ENCODE measurements at places on chromosomes 3 and 15.

DNA sequence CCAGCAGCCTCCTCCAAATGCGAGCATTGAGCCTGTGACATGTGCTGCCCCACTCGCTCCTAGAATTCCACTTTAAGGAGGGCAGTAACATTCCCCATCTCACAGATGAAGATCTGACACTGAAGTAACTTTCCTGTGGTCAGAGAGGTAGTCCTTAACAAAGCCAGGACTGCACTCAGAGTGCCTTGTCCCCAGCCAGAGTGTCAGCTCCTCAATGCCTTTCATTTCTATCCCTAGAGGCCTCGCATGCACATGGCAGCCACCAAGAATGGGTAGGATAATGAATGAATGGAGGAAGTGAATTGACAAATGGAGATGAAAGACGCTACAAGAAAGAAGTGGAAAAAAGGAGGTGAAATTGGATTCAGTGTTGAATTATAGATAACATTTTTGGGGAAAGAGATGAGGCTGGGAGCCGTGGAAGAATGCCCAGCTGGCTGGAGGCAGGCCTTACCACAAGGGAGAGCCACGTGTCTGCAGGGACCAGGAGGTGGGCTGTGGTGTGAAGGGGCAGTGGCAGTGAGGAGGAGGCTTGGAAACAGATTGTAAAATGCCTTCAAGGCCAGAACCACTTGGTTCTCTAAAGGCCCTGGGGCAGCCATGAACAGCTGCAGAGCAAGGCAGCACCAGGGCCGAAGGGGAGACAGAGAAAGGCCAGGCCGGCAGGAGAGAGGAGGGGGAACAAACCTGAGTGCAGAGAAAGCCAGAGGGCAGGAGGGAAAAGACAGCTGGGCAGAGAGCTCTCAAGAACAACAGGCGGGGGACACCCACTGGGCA lies 10.4 kb downstream of the CFAP92 start:
- no peak for DNase-seq

DNA sequence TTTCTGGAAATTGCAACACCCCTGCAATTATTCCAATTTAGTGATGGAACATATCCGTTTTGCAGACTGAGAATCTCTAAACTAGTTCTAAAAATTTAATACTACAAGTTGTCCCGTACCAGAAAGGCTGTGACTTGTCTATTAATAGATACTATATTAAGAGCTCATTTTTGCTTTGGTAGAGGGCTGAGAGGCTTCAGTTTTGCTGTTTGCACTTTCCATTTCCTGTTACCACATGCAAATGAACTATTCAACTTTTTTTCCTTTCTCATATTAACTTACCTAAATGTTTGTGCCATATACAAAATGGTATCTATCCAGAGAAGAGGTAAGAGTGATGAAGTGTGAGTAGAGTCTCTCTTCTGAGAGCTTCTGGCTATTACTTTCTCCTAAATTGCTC lies 101.5 kb upstream of the CRBN start:
- no peak for DNase-seq

- DNase-seq = no peak
Measured at GRCh38 chr3:5058471-5058951, 63.6 kb upstream of the ARL8B start.

DNA sequence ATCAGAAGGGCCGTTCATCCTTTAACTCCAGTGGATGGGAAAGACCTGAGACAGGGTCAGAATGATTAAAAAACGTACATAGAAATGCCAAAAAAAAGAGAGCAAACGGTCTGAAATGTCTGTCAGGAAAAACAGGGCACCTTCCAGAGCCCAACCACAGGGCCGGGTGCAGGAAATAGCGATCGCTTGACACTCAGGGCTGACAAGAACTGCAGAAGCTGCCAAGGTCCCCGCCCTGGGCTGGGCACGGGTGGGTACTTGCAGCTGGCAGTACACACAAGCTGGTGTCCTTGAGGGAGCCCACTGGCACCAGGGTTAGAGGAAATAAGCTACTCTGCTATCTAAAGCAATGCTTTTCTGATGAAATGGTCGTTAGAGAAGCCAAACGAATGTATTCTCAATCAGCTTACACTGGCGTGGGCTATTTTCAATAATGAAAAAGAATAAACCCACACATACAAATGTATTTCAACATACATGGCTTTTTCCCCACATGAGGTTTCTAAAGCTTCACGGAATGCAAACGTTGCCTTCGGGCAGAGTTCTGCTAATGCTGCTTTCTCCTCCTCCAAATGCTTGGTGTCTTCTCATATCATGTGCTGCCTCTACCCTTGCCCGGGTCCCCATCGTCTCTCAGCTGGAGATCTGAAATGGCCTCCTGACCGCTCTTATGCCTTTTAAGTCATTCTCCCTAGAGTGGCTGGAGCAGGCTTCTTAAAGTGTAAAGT lies 15.6 kb downstream of the FRMD4B start:
- DNase-seq = peak; percentile 18

DNA sequence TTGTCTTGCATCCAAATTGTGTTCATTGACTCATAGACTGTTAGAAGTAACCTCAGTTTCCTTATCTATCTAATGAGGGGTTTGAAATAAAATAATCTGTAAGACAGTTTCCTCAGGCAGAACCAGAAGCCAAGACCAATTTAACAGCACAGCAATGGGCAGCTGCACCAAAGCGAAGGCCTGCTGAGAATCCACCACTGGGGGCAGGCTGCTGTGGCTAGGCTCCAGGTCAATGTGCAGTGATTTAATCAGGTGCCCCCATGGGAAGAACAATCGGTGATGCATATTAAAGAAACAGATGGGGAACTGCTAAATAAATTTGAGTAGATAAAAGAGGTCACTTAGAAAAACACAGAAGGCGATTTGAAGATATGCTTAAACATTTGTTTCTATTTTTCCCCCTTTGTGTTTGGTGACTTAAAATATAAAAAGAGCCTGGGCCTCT lies 28.0 kb upstream of the TMOD3 start:
- DNase-seq = no peak

DNA sequence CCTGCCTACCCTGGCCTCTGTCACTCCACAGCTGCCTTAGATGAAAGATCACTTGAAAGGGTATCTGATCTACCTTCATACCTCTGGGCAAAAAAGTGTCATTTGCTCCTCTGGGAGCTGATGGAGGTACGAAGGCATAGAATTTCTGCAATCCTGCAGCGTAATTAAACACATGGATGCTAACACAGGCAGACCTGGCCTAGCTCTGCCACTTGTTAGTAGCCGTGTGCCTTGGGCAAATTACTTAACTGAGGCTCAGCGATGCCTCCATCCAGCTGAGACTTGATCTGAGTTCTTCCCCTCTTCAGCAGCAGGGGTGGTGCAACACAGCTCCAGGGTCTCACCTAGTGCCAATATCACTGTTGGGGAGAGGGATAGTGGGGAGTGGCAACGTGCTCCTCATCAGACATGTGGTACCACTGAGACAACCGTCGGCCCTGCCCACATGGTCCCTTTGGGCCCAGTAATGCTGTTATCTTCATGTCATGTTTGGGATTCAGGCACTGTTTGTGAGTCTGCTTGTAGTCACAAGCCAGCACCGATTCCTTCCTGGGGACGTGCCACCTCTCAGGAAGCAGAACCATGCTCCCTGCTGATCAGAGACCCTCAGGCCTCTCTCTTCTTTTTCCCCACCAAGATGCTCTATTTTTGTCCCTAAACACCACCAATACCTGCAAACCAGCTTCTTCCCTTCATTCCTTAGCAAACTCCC lies 34.1 kb upstream of the PIAS1 start:
- DNase-seq = no peak

GRCh38 chr3:42680806-42681205 lies 4.5 kb upstream of the KLHL40 start:
- DNase-seq = no peak

GRCh38 chr3:153889905-153890334 lies 231.3 kb upstream of the ARHGEF26 start:
- DNase-seq = no peak

DNA sequence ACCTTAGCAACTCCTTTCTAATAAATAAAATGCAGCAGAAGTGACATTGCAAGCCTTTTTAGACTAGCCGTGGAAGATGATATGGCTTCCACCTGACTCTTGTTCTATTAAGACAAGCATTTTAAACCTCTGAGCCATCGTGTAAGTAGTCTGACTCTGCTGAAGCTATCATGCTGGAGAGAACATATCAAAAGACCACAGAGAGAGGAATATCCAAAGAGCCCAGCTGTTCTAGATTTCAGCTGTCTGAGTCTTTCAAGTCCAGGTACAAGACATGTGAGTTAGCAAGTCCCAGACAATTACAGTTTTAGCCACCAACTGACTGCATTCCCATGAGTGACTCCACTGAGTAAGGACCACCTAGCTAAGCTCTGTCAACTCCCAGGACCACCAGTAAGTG lies 517.0 kb upstream of the NAALADL2 start:
- no peak for DNase-seq

- no peak for DNase-seq
Measured at GRCh38 chr3:64667887-64668581, 19.8 kb downstream of the ADAMTS9 start.

GRCh38 chr15:52788099-52788986 lies 1.8 kb downstream of the ONECUT1 start:
- DNase-seq = no peak

- DNase-seq = no peak
Measured at GRCh38 chr3:194482196-194482593, 4.6 kb downstream of the ATP13A3 start.

GRCh38 chr3:119388577-119388976 lies 74.8 kb downstream of the TMEM39A start:
- no peak for DNase-seq

GRCh38 chr3:39413691-39414420 lies 7.3 kb downstream of the RPSA start:
- DNase-seq = no peak

DNA sequence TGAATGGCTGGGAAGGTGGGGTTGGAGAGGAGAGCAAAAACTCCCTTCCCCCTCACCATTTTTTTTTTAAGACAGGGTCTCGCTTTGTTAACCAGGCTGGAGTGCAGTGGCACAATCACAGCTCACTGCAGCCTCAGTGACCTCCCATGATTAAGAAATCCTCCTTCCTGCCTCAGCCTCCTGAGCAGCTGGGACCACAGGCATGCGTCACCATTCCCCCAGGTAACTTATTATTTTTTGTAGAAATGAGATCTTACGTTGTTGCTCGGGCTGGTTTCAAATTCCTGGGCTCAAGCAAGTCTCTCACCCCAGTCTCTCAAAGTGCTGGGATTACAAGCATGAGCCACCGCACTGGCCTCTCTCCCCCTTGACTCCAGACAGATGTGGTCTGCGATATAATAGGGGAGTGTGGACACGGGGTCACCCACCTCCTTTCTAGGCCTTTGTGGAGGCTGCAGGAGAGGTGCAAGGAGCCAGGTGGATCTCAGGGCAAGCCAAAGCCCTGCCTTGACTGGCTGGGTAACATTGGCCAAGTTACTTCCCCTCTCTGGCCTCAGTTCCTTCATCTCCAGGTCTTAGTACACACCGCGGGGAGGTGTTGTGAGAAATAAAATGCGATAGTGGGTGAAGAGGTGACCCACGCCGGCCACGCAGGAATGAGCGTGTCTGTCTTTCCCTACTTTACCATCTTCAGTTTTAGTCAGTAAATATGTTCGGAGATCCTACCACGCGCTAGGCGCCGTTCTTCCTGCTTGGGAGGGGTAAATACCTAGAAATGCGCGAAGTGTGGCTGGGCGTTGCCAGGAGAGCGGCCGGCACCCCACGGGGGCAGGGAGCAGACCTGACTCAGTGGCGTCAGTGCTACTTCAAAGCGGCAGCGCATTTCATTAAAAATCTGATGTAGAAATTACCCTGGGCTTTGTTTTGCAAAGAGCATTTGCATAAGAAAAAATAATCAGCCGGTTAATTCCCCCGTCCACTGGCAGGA lies 20.2 kb upstream of the CORO2B start:
- no peak for DNase-seq

GRCh38 chr3:30548600-30548999 lies 57.8 kb upstream of the TGFBR2 start:
- DNase-seq = no peak

- DNase-seq = no peak
Measured at GRCh38 chr3:111418391-111418790, 123.6 kb upstream of the CD96 start.

Measured in CD4-positive, alpha-beta T cell treated with Interleukin-2 at 100 ng/mL for 4 hours (primary cell).